ENCODE measurements at places on chromosomes 12 and 14. TPM values are rescaled to one million over a fixed set of nuclear protein-coding genes. Genes with fewer than 3 reads are reported as not detected.

- no peak for DNase-seq
Measured at GRCh38 chr14:91255026-91255695, 10.7 kb upstream of the GPR68 start.

GRCh38 chr12:45183246-45183645 is 32.6 kb upstream of the ANO6 start:
- no peak for DNase-seq

GRCh38 chr12:84508851-84509260 is 403.7 kb downstream of the SLC6A15 start:
- no peak for DNase-seq

DNA sequence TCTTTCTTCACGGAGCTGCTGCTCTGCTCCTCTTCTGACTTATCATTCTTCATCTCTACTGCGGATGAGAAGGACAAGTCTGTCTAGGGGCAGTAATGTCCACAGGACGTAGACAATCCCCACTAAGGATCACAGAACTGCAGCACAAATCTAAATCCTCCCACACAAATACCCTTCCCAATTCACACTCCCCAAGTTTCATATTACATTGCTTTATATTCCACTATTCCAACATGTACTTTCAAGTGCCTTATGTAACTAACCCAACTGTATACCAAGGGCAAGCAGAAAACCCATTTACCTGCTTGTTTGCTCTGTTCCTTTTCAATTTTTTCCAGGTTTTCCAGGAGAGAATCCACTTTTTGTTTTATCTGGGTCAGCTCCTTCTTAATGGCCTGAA is 55.6 kb upstream of the OR5AU1 start:
- no peak for DNase-seq

GRCh38 chr12:28800129-28800528 is 348.9 kb upstream of the FAR2 start:
- DNase-seq = no peak

DNA sequence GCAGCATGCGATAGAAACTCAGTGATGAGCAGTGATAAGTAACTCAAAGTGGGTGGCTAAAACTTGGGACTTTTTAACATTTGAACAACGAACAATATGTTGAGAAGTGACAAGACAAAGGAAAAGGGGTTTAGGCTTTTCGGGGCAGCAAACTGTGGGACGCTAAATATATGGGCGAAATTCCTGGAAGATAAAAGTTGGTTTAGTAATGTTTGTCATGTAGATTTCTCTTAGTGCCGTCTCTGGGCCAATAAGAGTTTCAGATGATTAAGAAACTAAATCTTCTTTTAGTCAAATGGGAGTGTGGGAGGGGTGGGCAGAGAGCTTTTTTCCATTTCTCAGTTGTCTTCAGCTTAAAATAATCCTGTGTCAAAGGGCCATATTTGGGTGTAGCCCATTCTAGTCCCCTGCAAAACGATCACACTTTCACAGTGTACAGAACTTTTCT is 41.7 kb upstream of the FUT8 start:
- no peak for DNase-seq

GRCh38 chr12:97131220-97131981 is 224.3 kb downstream of the NEDD1 start:
- no peak for DNase-seq

GRCh38 chr12:44446181-44446580 is 429.9 kb downstream of the NELL2 start:
- no peak for DNase-seq

GRCh38 chr14:74241652-74242017 is 2.4 kb downstream of the VSX2 start:
- DNase-seq = no peak

GRCh38 chr12:115638733-115639647 is 638.5 kb downstream of the MED13L start:
- no peak for DNase-seq

DNA sequence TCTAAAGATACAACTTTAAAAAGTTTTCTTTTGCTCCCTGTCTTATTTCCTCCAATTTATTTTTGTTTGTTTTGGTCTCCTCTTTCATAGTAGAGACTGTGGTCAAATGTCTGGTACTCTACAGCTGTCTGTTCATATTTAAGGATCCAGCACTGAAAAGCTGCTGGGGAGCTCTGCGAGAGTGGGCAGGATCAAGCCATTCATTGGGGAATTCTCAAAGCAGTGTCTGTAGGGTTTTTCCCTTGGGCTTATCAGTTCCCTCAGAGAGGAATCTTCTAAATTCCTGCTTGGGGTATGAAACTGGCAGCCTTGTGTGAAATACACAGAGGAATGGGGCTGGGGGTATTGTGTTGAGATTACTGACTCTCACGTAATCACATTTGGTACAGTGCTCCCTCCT is 52.3 kb downstream of the FNTB start:
- DNase-seq = no peak

GRCh38 chr12:47014474-47014873 is 64.9 kb upstream of the PCED1B start:
- DNase-seq = no peak

CLEC2A gene
- not detected for total RNA-seq

All from left lung (tissue), 14 donors.